ENCODE measurements at places on chromosomes 12 and 14. TPM values are rescaled to one million over a fixed set of nuclear protein-coding genes. Genes with fewer than 3 reads are reported as not detected.

The CEP290 gene
- 16.3 TPM for total RNA-seq

GRCh38 chr14:24887623-24888304, 162.2 kb downstream of the STXBP6 start:
- DNase-seq, result no peak

The TSPAN11 gene
- 0.48 TPM for total RNA-seq

DNA sequence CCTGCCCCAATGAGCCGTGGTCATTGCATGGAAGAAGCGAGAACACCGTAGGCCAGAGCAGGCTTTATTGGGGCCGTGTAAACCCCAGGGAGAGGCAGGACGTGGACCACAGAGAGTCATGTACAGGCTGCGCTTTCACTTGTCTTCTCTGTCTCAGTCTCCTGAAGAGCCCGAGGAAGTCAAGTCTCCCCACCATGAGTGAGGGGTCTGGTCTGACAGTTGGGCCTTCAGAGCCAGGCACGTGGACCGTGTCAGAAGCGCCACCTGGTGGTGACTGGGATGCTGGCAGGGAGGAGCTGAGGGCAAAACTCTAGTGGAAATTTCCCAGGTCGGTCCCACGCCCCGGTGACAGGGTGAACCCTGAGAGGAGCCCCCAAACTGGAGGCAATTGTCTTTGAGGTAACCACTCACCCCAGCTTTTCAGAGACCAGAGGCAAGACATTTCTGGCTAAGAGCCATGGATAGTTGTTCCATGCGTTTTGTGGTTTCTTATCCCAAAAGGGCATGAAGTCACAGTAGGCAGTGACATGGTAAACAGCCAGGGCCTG, 17.4 kb downstream of the RPS6KL1 start:
- DNase-seq, result peak; percentile 48

The EAPP gene
- 54.1 TPM for total RNA-seq

DNA sequence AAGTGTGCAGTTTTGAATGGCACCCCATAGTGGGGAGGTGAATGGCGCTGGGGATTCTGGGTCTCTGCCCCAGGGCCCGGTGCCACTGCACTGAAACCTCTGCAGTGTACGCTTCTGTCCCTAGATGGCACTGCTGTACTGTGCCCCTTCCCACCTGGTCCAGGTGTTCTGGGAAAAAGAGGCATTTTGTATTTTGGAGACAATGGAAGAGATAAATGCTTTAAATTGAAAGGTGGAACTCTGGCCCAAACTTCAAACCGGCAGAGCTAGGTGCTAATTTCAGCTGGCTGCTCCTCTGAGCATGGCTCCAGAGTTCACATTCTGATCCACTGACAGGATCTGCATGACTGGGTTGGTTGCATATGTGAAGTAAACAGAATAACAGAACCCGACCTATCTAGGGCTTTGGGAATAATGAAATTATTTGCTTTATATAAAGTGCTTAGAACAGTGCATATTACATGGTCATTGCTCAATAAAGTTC, 52.2 kb downstream of the KRT80 start:
- no peak for DNase-seq

The ZDHHC22 gene
- total RNA-seq, result not detected

GRCh38 chr12:32834122-32834521, 62.5 kb downstream of the PKP2 start:
- no peak for DNase-seq

All from RPMI7951 (cell line).